GM23248 (cell line): ENCODE measurements at places on chromosomes 6 and 20.

DNA sequence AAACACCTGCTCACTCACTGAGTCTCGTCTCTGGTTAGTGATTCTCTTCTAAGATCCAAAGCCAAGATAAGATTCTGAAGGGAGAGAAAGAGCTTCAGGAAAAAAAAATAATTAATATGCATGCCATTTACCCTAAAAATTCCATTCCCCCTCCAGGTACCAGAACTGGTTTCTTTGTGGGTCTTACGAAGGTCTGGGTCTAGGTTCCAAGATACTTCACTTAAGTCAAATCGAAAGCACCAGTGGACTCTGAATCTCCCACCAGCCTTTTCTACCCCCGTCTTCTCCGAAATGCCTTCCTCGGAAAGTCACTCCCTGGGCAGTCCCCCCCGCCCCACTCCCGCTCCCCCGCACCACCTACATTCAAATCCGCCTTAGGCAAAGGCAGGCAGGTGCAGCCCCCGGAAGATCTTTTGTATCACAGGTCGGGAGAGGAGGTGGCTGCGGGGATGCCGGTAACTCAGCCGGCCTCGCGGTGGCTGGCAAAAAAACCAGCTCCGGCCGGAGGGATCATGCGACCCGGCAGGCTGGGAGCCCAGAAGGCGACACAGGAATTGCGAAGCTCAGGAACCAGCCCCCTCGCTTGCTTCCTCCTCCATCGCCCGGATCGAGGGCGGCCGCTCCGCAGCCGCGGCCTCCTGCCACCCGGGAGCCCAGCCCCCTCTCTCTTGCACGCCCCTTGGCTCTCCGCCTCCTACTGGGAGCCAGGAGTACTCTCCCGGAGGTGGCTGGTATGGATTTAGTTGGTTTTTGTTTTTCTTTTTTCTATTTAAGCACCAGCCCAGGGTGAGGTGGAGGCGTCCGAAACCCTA, at the start of gene BCL2L1:
Gene BCL2L1, minus strand, starts transcription at position 612 of the 812 bp plus-strand sequence. CDS start 650 bp downstream, outside the sequence.
- peak; percentile 95 for DNase-seq

DNA sequence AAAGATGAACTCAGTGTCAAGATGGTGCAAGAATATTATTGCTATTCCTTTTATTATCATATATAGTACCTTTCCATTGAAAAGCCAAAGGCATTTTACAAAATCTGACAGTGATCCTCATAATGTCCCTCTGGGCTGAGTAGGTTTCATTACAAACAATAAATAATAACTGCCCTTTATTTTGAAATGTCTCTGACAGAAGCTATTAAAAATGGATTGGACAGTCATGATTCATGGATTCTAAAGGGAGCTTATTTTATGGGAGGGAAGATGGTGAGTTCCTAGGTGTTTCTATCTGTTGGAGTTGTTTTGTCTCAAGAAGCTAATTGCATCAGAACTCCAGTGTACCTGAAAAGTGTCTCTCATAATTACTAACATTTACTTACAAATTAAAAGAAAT, 30.4 kb upstream of the HDAC2 start:
- no peak for DNase-seq

DNA sequence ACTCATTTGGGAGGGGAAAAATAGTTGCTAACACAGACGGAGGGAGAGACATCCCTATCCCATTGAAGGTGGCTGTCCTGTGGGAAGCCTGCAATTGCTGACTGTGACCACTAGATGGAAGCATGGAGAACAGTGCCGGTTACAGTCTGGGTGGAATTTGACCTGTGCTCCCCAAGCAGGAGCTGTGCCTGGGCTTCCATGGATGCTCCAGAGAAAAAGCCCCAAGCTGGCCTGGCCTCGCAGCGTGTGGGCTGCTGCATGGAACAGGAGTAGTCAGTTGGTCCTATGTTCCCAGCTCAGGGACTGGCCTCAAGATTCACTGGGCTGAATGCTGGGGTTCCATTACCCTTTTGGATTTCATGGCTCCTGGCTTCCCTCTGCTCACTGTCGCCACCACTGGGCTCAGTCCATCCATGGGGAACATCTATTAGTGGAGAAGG, 116.3 kb upstream of the CHD6 start:
- peak; percentile 55 for DNase-seq

DNA sequence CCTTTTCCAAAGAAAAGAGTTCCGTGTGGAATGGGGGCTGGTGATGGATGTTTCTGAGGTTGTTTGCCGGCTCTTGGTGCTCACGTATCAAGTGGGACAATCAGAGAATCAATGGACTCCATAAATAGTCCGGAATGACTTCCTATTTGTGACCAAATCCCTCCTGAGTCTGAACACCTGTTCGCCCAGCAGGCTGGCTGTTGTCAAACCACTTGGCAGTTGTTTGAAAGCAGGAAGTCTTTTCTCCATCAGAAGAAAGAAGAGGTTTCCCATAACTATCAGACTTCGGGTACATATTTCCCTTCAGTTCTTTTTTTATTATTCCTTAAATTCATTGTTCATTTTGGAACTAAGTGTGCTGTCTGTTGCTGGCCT, 154.7 kb upstream of the RIN2 start:
- DNase-seq: no peak

GRCh38 chr20:52251827-52252226, 60.2 kb upstream of the ZFP64 start:
- no peak for DNase-seq

DNA sequence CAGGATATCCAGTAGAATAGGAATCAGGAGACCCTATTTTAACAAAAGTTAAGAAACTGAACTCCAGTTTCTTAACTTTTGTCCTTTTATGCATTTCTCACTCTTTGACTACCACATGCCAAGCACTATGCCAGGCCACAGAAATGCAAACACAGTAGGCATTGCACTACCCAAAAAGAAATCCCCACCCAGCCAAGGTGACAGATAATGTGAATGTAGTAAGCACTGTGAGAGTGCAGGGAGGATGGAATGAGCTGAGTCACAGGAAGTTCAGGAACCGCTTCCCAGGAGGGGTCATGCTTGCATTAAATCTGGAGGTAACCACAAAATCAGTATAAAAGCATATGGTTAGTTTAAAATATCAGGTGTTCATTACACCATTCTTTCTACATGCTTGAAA, 20.1 kb upstream of the FAM83C start:
- DNase-seq: peak; percentile 92

DNA sequence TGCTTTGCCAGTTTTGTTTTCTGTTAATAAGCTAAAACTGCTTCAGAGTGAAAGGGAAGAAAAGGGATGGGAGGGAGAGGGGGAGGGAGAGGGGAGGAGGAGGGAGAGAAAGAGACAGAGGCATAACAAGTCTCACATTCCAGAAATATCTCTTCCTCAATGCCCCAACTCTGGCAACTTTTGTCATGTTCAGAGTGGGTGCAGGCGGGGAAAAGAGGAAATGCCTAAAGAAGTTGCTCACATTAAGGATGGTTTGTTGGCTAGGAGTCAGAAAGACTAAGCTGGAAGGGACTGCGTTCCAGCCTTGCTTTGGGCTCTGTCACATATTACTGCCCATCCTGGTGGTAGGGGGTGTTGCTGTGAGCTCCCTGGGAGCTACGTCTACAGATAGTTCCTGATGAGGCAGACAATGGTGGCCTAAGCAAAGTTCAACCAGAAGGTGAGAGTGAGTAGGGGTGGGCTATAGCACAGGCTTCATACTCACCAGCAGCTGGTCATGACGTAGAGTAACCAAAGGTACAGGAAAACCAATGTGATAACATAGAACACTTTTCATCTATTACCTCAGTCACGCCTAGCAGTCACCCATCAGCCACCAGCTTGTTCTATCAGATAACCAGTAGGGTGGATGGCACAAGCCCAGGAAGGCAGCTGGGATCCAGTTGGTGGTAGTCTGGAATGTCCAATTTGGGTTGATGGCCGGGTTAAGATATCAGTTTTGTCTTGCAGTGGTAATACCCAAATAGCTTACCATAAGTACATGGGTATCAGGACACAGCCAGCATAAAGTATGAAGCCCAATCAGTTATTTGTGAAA, 2.1 kb downstream of the TSPYL4 start:
- DNase-seq: peak; percentile 89

- DNase-seq: no peak
Observed at GRCh38 chr6:161389756-161390155, 115.9 kb upstream of the AGPAT4 start.
